ENCODE measurements at places on chromosomes 6 and 20.
A peak's percentile ranks its signal among the peaks of the same experiment; 100 is the strongest.

DNA sequence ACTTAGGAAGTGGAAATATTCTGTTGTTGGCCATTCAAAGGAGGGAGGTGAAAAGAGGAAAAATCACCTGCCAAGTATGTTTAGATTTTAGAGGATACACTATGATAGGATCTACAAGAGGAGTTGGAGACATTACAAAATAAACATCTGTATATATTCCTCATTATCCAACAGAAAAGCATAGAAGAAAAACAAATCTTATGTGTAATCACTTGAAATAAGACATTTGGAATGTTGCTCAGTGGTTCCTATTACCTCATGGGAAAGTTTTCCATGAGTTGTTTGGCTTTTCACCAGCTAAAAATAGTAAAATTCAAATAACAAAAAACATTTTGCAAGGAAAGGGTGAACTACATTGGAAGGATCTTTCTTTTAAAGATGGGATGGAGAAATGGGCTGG lies 76.7 kb upstream of the CARMIL1 start:
- peak; percentile 40 for DNase-seq

DNA sequence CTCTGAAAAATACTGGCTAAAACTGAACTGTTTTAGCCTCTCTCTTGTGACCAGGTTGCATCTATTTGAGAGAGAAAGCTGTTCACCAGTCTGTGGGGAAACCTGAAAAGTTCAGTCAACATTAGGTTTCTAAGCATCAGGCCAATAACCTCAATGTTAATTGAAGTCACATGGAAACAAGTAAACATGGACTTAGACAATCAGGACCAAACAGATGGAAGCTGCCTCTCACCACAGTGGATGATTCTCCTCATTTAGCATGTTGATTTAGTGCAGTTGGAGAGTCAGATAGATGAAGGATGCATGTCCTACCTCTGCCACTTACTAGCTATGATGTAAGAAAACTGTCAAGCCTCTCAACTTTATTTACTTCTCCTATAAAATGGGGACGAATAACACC lies 18.2 kb downstream of the SCGN start:
- DNase-seq: no peak

- no peak for DNase-seq
Measured at GRCh38 chr6:49540614-49541013, 9.9 kb upstream of the C6orf141 start.

DNA sequence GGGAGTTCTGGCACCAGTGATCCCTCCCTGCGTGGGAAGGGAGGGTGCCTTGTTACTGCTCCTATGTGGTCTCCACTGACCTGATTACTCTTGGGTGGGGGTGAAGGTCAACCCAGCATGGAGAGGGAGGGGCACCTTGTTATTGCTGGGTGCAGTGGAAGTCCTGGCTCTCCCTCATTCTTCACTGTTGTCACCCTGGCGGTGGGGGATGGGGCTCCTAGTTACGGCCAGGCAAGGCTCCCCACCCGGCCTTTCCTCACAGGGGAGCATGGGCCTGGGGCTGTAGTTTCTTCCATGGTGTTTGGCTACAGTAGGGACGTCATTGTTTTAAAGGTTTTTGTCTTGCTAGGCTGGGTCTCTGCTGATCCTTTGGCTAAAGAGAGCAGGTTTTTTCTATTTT lies 40.8 kb downstream of the PACSIN1 start:
- no peak for DNase-seq

DNA sequence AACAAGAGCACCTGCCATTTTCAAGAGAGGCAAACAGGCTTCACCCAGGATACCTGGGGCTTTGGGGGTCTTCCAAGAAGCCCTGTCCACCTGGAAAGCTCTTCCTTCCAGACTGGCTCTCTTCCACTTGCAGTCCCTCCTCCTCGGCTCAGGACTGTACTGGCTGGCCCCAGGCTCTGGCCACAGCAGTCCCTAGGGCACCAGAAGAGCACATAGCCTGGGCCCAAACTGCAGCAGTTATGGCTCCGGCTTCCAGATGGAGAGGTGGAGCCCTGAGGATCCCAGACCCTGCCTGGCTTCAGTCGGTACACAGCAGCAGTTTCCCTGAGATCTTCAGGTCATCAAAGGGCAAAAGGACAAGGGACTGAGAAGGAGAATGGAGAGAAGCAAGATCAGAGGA lies 1.6 kb upstream of the SLC35B2 start:
- DNase-seq: no peak

- no peak for DNase-seq
Measured at GRCh38 chr6:37867756-37868446, 48.4 kb downstream of the ZFAND3 start.

DNA sequence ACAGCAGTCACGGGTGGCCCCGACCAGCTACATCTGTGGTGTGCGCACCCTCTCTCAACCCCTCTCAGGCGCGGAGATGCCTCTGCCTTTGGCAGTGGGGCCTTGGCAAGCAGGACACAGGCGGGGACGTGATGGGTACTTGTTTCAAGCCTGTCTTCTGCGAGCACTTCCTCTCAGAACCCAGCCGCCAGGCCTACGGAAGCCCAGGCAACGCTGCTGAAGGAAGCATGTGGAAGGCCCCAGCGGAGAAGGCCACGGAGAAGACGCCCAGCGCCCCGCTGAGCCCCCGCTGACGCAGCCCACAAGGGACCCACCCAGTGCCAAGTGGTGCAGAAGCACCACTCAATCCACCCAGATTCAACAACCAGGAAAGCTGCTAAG lies 13.0 kb downstream of the SERPINB6 start:
- no peak for DNase-seq

DNA sequence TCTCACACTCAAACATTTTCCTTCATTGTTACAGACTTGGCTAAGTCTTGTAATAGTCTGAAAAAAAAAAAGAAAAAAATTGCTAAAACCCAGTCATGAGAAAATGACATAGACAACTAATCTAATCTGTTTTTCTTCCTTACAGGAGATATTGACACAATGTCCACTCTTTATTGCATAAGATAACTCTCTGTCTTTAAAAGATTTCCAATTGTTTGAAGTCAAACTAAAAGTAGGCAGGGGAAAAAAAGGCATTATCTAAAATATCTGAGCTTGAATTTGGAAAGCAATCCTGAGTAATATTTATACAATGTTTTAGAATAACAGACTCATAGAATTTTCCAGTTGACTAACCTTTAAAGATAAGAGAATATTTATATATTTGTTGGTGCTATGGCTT lies 233.0 kb upstream of the CEP162 start:
- DNase-seq: no peak

- no peak for DNase-seq
Measured at GRCh38 chr6:148455674-148456558, 113.3 kb downstream of the SASH1 start.

DNA sequence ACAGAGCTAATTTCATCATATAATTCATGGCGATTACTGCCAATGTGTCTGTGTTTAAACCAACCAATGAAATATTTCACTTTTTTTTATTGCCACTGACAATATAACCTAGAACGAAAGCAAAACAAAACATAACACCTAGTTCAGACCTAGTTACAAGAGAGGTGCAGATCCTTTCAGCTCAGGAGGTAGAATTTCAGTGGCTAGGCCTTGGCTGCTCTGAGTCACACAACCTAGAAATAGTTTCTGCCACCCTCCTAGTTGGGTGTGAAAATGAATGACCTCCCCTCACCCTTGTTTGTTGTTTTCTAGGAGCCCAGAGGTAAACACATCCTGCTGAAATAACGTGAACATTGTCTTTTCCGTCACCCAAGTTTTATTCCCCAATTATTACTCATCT lies 356.3 kb downstream of the HTR1B start:
- DNase-seq: no peak

DNA sequence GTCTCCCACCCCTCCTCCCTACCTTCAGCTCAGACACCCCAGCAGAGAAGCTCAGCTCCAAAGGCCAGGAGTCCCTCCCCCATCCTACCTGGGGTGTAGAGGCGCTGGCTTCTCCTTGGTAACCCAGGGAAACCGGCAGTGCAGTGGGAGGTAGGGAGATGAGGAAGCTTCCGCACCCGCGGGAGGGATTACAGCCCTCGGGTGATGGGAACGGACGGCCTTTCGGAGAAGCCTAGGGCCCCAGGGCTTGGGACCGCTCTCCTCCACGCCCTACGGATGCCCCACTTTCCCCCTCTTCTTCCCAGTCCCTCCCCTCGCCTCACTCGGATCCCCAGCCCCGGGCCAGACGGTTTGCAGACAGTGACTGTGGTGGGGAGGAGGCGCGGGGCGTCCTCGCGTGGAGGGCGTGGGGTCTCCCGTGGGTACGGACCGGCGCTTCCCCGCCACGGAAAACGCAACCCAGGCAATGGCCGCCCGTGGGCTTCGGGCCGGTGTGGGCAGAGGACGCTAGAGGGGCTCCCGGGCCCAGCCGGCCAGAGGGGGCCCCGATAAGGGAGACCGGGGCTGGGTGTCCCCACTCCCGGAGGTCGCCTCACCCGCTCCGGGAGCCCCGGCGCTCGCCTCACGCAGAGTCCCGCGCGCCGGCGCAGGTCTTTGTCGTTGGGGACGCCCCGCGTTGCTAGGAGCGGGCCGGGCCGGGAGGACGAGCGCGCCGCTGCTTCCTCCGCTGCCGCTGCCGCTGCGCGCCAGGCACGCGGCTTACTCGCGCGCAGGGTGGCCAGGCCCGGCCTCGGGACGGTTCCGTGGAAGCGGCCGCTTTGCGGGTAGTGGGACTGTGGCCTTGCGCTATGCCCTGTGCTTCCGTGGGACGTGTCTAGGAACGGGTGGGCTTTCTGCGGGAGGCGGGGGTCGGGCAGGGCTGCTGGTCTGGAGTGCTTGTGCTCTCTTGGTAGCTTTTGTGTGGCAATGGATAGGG lies 15.8 kb downstream of the AARS2 start:
- DNase-seq: peak; percentile 77

DNA sequence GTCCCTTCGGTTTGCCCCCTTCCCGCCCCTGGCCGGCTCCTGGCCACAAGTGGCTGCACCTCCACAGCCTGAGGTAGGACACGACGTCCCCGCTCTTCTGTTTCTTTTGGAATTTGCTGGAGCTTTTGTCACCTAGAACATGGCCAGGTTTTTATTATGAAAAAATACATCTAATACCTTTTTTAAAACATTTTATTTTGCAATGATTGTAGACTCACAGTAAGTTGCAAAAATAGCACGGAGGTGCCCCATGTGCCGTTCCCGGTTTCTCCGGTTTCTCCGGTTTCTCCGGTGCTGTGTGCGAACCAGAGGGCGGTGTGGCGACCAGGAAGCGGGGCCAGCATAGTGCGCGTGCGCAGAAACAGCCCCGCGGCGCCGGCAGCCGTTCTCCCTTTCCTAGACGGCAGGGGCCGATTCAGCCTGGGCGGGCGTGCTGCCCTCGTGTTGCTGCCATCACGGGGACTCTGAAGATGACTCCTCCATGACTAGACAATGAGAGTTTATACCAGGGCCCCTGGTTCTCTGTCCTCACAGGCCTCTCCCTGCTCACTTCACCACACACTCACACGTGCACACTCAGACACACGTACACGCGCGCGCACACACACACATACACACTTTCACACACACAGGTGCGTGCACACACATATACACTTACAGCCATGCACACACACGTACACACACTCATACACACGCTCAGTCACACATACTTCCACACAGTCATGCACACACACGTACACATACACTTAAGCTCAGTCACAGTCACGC lies 102.1 kb downstream of the TMEM242 start:
- peak; percentile 95 for DNase-seq

- no peak for DNase-seq
Measured at GRCh38 chr6:144657691-144658090, 372.6 kb downstream of the UTRN start.

- DNase-seq: no peak
Measured at GRCh38 chr20:43542161-43542560, 16.7 kb upstream of the SGK2 start.

- no peak for DNase-seq
Measured at GRCh38 chr6:27755768-27756167, 156.4 kb downstream of the OR2B2 start.

DNA sequence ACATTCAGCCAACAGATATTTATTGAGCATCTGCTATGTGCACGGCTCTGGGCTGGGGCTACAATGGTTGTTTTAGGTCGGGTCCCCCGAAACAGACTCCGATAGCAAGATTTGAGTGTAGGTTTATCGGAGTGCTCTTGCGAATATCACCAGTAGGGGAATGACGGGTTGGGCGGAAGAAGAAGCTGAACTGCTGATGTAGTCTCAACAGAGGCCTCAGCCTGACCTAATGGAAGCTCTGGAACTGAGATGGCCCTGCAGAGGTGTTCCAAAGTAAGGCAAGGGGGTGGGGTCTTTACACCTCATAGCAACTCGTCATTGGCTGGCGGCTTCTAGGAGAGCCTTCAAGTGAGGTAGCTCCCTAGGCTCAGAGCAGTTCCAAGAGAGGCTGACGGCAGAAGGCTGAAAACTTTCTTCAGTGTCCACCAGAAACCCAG lies 1.1 kb downstream of the L3MBTL1 start:
- DNase-seq: no peak

DNA sequence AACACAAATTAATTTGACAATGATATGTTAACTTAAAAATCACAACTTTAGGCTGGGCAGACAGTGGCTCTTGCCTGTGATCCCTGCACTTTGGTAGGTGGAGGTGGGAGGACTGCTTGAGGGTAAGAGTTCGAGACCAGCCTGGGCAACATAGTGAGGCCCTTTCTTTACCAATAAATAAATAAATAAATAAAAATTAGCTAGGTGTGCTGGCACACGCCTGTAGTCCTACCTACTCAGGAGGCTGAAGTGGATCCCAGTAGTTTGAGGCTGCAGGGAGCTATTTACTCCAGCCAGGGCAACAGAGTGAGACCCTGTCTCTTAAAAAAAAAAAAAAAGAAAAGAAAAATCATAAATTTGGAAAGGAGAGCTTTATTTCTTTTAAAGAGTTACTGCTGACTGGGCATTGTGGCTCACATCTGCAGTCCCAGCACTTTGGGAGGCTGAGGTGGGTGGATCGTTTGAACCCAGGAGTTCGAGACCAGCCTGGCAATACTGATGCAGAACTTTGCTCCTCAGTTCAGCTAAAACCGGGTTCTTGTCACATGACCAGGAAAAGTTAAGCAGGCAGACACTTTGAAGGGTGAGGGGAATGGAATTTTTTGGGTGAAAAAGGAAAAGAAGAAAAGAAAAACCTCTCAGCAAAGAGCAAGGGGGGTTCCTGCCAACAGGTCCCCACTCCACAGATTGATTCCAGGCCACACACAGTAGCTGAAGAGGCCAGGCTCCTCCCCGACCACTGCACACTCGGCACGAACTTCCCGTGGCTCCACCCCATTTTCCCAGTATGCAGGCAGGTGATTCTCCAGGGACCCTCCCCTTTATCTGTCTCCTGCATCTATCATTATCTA lies 44.0 kb upstream of the DDR1 start:
- DNase-seq: no peak

DNA sequence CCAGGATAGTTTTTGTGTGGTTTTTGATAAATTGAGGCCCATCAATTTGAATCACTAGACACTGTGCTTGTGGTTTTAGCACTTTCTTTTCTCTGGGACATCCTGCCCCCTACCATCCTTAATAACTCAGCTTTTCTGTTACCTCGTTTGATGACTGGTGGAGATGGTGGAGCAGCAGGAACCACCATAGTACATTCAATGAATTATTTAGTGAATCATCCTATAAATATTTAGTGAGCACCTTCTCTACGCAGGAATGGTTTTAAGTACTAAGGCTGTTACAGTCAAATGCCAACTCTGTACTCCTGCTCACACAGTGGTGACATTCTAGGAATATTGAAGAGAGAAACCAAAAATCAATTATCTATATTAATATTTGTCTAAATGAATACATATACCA lies 585.2 kb downstream of the HAO1 start:
- no peak for DNase-seq

- peak; percentile 3 for DNase-seq
Measured at GRCh38 chr6:54737247-54737646, 109.3 kb upstream of the FAM83B start.

GRCh38 chr6:9398071-9398766 lies 962.9 kb upstream of the SLC35B3 start:
- DNase-seq: no peak

GRCh38 chr6:71420095-71420692 lies 131.6 kb downstream of the OGFRL1 start:
- peak; percentile 60 for DNase-seq

- no peak for DNase-seq
Measured at GRCh38 chr20:41034239-41034638, 5.6 kb downstream of the TOP1 start.

Data from AG08396 (cell line).